ENCODE measurements at places on chromosomes 13 and 19.

GRCh38 chr19:31214086-31214485, 135.2 kb downstream of the TSHZ3 start:
- DNase-seq: no peak

- DNase-seq: no peak
Observed at GRCh38 chr13:95437561-95437960, 115.0 kb upstream of the CLDN10 start.

DNA sequence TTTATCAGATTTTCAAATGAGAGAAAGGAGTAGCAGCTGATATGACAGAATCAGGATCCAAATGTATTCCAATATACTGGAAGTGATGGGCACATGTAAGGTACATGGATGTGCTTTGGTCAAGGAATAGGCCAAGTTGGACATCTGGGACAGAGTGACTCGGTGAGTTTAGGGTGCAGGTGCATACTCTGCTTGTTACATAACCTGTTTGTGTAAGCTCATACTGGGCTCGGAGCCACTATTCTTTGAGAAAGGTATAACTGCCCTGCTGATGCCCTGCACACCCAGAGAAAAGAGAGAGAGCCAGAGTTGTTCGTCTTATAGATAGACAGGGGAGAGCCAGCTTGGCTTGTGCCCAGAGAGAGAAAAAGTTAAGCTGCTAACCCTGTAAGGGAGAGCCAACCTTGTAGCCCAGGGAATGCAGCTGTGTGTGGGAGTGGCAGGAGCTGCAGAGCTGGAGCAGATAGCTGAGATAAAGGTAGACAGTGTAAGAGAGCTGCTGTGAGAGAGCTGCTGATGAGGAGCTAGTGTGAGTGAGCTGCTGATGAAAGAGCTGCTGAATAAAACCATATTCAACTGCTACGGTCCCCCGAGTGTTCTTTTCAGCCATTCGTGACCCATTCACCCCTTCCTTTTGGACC, 40.7 kb upstream of the N4BP2L1 start:
- no peak for DNase-seq

- no peak for DNase-seq
Observed at GRCh38 chr19:47497050-47497766, 13.2 kb upstream of the KPTN start.

All from H1 (cell line).